ENCODE measurements at places on chromosomes 4 and X. TPM values are rescaled to one million over a fixed set of nuclear protein-coding genes. Genes with fewer than 3 reads are reported as not detected.

DNA sequence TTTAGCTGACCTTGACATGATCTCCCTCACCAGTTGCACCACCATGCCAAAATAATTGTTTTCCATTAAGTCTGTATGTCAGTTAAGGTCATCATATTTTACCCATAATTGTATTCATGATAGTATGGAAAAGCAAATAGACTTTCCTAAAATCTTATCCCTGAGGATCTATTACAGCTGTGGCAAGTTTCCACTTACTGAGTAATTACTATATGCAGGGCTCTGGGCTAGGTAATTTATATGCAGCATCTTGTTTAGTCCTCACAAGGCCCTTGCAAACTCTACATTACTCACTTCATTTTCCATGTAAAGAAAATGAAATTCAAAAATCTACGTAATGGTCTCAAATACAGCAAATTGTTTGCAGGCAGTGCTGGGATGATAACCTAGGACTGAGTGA lies 34.8 kb downstream of the YIPF7 start:
- DNase-seq, result no peak

DNA sequence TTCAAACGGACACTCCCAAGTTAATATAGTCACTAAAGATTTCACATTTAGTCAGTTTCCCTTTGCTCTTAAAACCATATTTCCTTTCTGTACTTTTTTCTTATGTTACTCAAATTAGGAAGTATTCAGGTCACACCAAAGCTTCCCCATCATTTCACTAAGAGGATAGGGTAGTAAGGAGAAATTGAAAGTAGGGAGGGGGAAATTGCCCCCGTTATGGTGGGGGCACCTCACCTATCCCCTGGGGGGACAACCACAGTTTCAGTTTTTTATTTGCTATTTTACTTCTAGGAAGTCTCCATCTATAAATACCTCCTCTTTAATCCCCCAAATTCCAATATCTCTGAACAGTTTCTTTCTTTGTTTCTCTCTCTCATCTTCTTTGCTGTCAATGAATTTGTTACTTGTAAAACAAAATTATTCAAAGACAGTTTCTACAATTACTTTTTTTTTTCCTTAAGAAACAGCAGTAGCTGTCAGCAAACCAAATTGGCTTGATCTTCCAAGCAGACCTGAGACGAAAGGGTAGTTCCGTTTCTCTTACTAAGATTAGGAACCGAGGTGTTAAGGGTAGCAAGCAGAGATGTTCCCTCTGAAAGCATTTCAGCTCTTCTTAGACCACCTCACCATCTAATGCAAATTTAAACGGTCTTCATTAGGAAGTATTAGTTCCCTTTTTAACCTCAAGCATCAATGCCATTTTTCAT lies 160.2 kb upstream of the KLF3 start:
- no peak for DNase-seq

- no peak for DNase-seq
These were observed 69.4 kb downstream of the TBC1D9 start for GRCh38 chr4:140686796-140687195.

GRCh38 chr4:185885604-185886003 lies 73.6 kb upstream of the SORBS2 start:
- DNase-seq, result no peak

GRCh38 chrX:16433021-16433420 lies 216.9 kb upstream of the S100G start:
- DNase-seq, result no peak

The TRIM75 gene
- not detected for total RNA-seq

The FRAS1 gene
- total RNA-seq, result 1.7 TPM
